ENCODE measurements at places on chromosomes 12 and 14.

- peaks cover 15% of the 10 kb centered on the region for H3K4me1 ChIP-seq
- no peaks in the 10 kb centered on the region for H3K36me3 ChIP-seq
- no peaks in the 10 kb centered on the region for H3K27me3 ChIP-seq
- peak; percentile 73 for DNase-seq
Observed at GRCh38 chr14:99093532-99094517, 178.2 kb downstream of the BCL11B start.

DNA sequence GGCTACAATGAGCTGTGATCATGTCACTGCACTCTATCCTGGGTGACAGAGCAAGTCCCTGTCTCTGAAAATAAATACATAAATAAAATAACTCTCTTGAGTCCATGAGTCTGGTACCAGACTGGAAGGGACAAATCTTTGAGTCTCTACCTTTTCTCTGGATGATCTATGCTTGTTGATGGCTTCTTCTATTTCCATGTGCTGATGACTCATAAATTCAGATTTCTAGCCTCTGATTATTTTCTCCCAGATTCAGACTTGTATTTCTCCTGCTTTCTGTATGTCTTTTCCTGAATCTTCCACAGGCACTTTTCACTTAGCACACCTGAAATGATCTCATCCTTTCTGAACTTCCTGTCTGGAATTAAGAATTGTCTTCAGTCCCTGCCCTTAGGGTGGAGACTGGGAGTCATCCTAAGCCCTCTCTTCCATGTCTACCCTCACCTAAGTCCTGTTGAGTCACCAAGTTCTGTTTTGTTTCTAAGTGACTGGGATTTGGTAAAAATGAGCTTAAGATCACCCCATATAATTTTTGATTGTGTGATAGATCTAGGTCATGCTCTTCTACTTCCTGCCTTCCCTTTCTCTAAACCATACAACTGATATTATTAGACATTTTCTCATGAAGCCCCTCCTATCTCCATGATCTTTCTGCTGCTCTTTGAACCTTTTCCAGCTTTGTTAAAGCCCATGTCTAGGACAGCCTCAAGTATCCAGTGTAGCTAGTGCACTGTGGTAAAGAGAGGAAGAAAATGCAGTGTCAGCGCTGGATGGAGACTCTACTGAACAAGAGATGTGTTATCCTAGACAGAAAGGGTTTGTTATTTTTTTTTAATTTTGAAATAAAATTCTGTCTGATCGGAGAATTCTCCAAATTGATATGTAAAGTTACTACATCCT lies 13.1 kb downstream of the AKAP6 start:
- H3K4me1 ChIP-seq, result peaks cover 15% of the 10 kb centered on the region
- no peak for DNase-seq
- H3K27ac ChIP-seq, result peak overlapping the region; percentile 23
- H3K27me3 ChIP-seq, result no peaks in the 10 kb centered on the region
- no peak overlapping the region for H3K4me3 ChIP-seq

- H3K27ac ChIP-seq, result no peak overlapping the region
- no peaks in the 10 kb centered on the region for H3K27me3 ChIP-seq
- H3K4me3 ChIP-seq, result no peak overlapping the region
Observed at GRCh38 chr12:128313931-128314330, 47.0 kb downstream of the TMEM132C start.

- peaks cover 24% of the 10 kb centered on the region for H3K4me1 ChIP-seq
- H3K27ac ChIP-seq, result no peak overlapping the region
- H3K27me3 ChIP-seq, result no peaks in the 10 kb centered on the region
- no peaks in the 10 kb centered on the region for H3K36me3 ChIP-seq
Observed at GRCh38 chr14:68638141-68638999, 154.5 kb downstream of the ZFP36L1 start.

- peak overlapping the region; percentile 81 for H3K4me3 ChIP-seq
- no peaks in the 10 kb centered on the region for H3K27me3 ChIP-seq
- peak; percentile 13 for DNase-seq
- no peaks in the 10 kb centered on the region for H3K36me3 ChIP-seq
Observed at GRCh38 chr12:6871052-6871957, 1.8 kb downstream of the SPSB2 start.

DNA sequence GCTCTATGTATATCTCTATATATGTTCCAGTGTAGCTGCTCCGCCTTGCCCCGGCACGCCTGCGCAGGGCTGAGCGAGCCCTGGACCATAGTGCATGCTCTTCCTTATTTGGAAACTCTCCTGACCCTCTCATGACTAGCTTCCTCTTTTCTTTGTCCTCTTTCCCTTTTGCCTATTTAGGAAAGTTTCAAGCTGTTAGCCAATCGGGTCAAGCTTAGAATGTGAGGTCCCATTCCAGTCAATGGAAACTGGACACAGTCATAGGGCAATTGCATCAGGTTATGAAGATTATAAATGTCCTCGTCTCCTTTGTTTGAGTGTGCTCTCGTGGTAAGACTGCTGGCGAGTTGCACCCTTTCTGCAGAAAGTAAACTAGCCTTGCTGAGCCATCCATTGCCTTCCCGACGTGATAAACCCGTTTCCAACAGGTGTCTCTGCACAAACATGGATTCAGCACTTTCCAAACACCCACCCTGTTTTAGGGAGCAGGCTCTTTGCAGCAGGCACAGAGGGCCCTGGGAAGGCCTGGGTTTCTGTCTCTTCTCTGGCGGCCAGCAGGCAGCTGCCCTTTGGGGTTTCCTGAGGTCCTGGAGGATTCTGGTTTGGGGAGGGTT lies 30.9 kb downstream of the CCDC92 start:
- H3K4me3 ChIP-seq, result no peak overlapping the region
- no peaks in the 10 kb centered on the region for H3K36me3 ChIP-seq
- H3K27me3 ChIP-seq, result no peaks in the 10 kb centered on the region
- H3K4me1 ChIP-seq, result no peaks in the 10 kb centered on the region
- no peak for DNase-seq

DNA sequence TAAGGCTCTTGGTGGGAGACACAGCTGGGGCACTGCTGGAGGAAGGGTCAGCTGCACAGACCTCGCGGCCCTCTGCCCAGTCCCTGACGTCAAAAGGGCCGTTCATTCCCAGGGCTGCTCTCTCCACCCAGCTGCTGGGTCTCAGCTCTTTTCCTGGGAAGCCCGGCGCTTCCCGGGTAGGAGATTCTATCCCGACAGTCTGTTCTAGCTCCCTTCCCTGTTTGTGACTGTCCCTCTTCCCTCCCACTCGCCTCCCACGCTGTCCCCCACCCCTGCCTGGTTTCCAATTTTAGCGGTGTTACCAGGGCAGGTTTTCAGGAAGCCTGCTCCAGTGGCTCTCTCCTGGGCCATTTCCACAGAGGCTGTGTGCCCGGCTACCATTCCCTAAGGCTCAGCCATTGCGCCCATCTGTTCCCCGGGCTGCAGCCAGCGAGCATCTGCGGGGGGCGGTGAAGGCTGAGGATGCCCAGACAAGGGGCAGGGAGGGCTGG lies 186.6 kb downstream of the CACNA1C start:
- no peaks in the 10 kb centered on the region for H3K27me3 ChIP-seq
- no peak overlapping the region for H3K4me3 ChIP-seq
- H3K27ac ChIP-seq, result no peak overlapping the region
- no peak for DNase-seq
- peaks cover 28% of the 10 kb centered on the region for H3K4me1 ChIP-seq
- no peaks in the 10 kb centered on the region for H3K36me3 ChIP-seq

GRCh38 chr14:64681796-64682710 lies 22.2 kb upstream of the PLEKHG3 start:
- no peak overlapping the region for H3K27ac ChIP-seq
- H3K36me3 ChIP-seq, result no peaks in the 10 kb centered on the region
- no peaks in the 10 kb centered on the region for H3K27me3 ChIP-seq
- no peak overlapping the region for H3K4me3 ChIP-seq

DNA sequence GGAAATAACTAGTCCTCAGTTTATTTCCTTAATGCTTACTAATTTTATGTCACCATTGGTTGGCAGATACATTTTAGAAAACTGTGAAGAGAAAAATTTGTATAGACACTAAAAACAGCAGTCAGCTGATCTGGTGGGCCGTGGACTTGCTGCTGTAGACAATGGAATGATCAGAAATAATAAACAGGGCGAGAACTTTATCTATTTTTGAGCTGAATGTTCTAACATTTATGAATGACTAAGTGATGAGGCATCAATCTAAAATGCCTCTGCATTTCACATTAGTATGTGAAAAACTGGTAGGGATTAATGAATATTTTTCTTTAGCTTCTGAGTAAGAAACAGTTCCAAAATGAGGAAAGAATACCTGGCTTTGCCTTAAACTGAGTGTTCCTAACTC lies 24.8 kb upstream of the PKP2 start:
- no peak overlapping the region for H3K4me3 ChIP-seq
- H3K36me3 ChIP-seq, result no peaks in the 10 kb centered on the region
- no peaks in the 10 kb centered on the region for H3K27me3 ChIP-seq
- no peaks in the 10 kb centered on the region for H3K4me1 ChIP-seq
- no peak overlapping the region for H3K27ac ChIP-seq

DNA sequence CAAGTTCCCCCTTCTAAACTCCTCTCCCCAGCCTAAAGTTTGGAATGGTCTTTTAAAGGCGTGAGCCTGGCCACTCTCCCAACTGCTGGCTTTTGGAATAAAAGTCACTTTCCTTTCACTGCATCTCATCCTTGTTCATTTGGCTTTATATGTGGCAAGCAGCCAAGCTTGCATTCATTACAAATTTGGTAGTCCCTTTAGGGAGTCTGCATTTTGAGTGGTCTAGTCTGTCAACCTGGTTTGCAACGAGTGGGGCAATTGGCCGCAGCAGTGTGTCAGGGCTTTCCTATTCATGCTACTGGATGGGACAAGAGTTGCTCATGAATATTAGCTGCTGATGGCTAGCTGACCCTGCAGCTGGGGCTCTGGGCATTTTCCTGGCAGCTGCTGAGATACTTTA lies 57.0 kb downstream of the CATSPERB start:
- no peak overlapping the region for H3K4me3 ChIP-seq
- H3K36me3 ChIP-seq, result no peaks in the 10 kb centered on the region
- H3K27ac ChIP-seq, result no peak overlapping the region
- no peaks in the 10 kb centered on the region for H3K4me1 ChIP-seq

- H3K4me1 ChIP-seq, result no peaks in the 10 kb centered on the region
- DNase-seq, result no peak
- no peaks in the 10 kb centered on the region for H3K36me3 ChIP-seq
- no peaks in the 10 kb centered on the region for H3K27me3 ChIP-seq
Observed at GRCh38 chr14:95026851-95027463, 130.4 kb downstream of the DICER1 start.

- H3K36me3 ChIP-seq, result no peaks in the 10 kb centered on the region
- no peaks in the 10 kb centered on the region for H3K27me3 ChIP-seq
- no peaks in the 10 kb centered on the region for H3K4me1 ChIP-seq
- DNase-seq, result no peak
- H3K4me3 ChIP-seq, result no peak overlapping the region
- no peak overlapping the region for H3K27ac ChIP-seq
Observed at GRCh38 chr14:79419571-79420327, 791.6 kb downstream of the DIO2 start.

DNA sequence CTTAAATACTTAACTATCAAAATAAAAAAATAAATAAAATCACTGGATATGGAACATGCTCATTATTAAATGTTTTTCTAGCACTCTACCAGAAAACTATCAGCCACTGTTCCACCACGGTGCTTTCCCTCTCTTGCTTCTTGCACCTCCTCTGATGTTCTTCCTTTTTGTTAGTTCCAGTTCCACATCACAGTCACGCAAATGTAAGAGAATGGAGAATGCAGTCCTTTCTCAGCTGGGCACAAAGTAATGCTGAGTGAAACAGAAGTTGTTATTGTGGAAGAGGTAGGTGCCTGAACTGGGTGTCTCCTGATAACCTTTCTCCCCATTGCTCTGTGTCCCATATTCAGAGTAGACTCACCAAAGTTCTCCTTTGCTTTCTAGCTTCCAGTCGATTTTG lies 1116.9 kb upstream of the TMEM132C start:
- no peaks in the 10 kb centered on the region for H3K4me1 ChIP-seq
- H3K4me3 ChIP-seq, result no peak overlapping the region
- no peaks in the 10 kb centered on the region for H3K27me3 ChIP-seq
- H3K36me3 ChIP-seq, result no peaks in the 10 kb centered on the region

DNA sequence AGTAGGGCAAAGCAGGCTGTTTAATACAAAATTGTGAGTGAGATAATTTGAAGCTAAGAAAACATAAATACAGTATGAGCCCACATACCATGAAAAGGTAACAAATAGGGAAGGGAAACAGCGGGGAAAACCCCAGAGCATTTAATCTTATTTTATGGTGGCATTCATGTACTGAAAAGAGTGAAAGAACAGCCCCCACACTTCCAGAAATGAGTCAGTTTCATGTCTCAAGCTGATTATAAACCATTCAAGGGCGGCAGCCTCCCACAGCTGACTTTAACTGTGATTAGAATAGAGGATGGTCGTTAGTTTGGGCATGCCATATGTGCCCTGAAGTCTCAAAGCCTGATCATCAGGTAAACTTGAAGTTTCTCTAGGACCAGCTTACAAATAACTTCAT lies 64.5 kb downstream of the FOXG1 start:
- H3K27me3 ChIP-seq, result no peaks in the 10 kb centered on the region
- no peak for DNase-seq
- no peaks in the 10 kb centered on the region for H3K4me1 ChIP-seq
- H3K27ac ChIP-seq, result no peak overlapping the region
- H3K36me3 ChIP-seq, result no peaks in the 10 kb centered on the region

DNA sequence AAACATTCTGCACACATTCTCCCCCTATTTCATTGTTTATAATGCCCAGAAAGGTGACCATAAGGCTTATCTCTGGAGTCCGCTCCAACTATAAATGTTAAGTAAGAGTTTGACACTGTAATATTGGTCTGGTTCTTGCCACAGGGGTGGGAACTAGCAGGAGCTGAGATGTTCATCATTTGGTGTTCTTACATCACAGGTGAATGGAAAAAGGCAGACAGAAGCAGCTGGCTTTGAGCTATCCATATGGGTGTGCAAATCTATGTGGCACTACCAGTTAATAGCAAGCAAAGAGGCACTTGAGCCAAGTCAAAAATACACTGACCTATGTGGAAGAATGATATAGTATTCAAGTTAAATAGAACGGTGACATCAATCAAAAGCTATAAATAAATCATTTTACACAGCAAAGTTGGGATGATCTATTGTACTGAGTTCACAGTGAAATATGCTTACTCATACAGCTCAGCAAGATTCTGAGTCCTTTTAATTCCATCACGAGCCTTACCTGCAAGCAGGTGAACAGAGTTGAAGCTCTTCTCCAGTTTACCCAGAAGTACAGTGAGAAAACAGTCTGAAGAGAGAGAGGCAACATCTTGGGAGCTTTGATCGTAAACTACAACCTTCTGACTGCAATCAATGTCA lies 43.2 kb downstream of the DUSP16 start:
- H3K36me3 ChIP-seq, result peaks cover 8% of the 10 kb centered on the region
- H3K27me3 ChIP-seq, result no peaks in the 10 kb centered on the region
- H3K4me3 ChIP-seq, result no peak overlapping the region
- DNase-seq, result no peak
- no peak overlapping the region for H3K27ac ChIP-seq

- DNase-seq, result no peak
- H3K27me3 ChIP-seq, result no peaks in the 10 kb centered on the region
Observed at GRCh38 chr14:81385419-81385818, 14.7 kb downstream of the STON2 start.

- no peak for DNase-seq
- H3K27me3 ChIP-seq, result peaks cover 23% of the 10 kb centered on the region
- H3K4me3 ChIP-seq, result no peak overlapping the region
Observed at GRCh38 chr12:70604662-70605061, 32.6 kb downstream of the PTPRB start.
